Mesothelial cell of epicardium (in vitro differentiated cells): ENCODE measurements at places on chromosomes 7 and 10.

DNA sequence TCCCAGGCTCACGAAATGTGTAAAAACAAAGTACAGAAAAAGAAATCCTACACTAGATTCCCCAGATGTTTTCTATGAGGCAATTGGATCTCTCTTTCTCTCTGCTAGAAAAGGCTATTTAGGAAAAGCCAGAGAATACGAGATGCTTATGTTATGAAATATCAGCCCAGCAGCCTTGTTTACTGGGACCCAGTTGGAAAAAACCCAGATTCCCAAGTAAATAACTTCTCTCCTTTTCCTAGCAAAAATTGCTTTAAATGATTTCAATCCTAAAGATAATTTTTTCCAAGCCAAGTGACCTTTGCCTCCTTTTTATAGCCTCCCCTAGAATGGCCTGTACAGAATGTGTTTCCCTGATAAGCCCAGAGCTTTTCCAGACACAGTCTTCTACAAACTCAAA lies 199.3 kb downstream of the PLXNA4 start:
- peaks cover 54% of the 10 kb centered on the region for H3K27me3 ChIP-seq
- no peaks in the 10 kb centered on the region for H3K36me3 ChIP-seq
- DNase-seq: no peak
- H3K4me1 ChIP-seq: peaks cover 22% of the 10 kb centered on the region

- no peak overlapping the region for H3K4me3 ChIP-seq
- no peaks in the 10 kb centered on the region for H3K36me3 ChIP-seq
- DNase-seq: no peak
- no peak overlapping the region for H3K27ac ChIP-seq
- no peaks in the 10 kb centered on the region for H3K27me3 ChIP-seq
Observed at GRCh38 chr7:13159467-13160184, 472.2 kb downstream of the ARL4A start.

DNA sequence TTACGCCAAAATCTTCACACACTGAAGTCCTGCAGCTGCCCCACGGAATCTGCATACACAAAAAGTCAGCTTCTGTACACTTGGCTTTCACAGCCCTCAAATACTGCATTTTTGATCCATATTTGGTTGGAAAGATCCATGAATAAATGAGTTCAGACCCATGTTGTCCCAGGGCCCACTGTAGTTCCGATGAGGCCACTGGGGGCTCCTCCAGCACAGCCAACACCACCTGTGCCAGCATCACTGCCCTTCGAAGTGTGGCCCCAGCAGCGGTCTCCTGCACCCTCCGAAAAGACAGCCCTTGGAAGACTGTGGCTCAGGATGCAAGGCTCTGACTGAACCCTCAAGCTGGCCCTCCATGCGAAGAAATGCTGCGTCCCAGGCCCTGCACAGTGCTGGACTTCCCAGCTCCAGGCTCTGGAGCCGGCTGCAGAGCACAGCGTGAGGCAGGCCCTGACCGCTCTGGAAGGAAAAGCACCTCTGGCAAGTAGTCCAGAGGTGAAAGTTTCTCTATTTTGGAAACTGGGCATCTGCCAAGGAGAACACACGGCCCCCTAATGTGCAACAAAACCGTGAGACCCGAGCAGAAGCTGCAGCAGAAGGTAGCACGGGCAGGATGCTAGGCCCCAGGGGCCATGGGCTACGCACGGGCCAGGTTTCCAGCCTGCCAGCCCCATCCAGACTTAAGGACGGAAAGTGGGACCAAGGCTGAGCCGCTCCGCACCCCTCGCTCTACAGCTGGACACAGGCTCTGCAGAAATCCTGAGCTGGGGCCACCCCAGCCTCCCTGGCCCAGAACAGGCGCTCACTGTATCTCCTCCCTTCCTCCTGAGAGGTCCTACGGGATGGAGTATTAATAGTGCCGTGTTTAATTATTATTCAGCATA lies 62.6 kb downstream of the PTPRN2 start:
- H3K27me3 ChIP-seq: no peaks in the 10 kb centered on the region
- H3K27ac ChIP-seq: no peak overlapping the region
- no peak for DNase-seq
- H3K36me3 ChIP-seq: peaks cover 4% of the 10 kb centered on the region
- peaks cover 13% of the 10 kb centered on the region for H3K4me1 ChIP-seq
- no peak overlapping the region for H3K4me3 ChIP-seq

DNA sequence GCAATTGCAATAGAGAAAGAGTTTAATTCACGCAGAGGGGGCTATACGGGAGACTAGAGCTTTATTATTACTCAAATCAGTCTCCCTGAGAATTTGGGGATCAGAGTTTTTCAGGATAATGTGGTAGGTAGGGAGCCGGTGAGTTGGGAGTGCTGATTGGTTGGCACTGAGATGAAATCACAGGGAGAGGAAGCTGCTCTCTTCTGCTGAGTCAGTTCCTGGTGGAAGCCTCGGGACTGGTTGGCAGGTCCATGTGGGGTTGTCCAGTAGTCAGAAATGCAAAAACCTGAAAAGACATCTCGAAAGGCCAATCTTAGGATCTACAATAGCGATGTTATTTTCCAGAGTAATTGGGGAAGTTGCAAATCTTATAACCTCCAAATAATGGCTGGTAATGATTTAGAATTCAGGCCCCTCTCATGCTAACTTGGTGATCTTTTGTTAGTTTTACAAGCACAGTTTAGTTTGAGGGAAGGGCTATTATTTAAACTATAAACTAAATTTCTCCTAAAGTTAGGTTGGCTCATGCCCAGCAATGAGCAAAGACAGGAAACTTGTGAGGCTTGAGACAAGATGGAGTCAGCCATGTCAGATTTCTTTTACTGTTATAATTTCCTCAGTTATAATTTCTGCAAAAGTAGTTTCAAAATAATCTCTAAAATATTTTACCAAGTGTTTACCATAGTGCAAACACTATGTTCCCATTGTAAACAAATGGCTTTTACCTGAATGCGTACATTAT lies 39.4 kb upstream of the SLC25A13 start:
- DNase-seq: no peak
- no peak overlapping the region for H3K27ac ChIP-seq
- H3K4me3 ChIP-seq: no peak overlapping the region
- no peaks in the 10 kb centered on the region for H3K4me1 ChIP-seq
- no peaks in the 10 kb centered on the region for H3K36me3 ChIP-seq
- peaks cover 1% of the 10 kb centered on the region for H3K27me3 ChIP-seq

GRCh38 chr10:108362961-108363360 lies 1198.5 kb upstream of the SORCS1 start:
- DNase-seq: no peak
- H3K36me3 ChIP-seq: no peaks in the 10 kb centered on the region
- no peaks in the 10 kb centered on the region for H3K27me3 ChIP-seq
- no peak overlapping the region for H3K4me3 ChIP-seq
- peaks cover 12% of the 10 kb centered on the region for H3K4me1 ChIP-seq

DNA sequence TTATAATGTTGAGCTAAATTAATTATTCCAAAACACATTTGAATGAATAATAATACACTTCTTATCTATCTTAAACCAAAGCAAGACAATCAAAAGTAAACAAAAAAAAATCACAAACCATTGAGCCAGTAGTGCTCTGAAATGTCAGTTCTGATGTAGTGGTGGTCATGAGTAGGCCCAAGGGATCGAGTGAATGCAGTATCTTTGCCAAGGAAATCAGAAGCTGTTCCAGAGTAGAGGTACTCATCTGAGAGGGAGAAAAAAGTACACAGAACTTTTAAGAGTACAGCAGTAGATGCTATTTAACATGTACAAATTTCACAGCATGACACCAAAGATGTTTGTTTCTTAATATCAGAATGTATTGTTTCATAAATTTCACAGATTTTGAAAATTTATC lies 121.5 kb downstream of the SEMA3D start:
- H3K4me3 ChIP-seq: no peak overlapping the region
- no peaks in the 10 kb centered on the region for H3K27me3 ChIP-seq
- no peak for DNase-seq
- peaks cover 39% of the 10 kb centered on the region for H3K4me1 ChIP-seq
- H3K27ac ChIP-seq: peak overlapping the region; percentile 13

GRCh38 chr10:123008355-123009104 lies at the start of the genes ACADSB and IKZF5:
Gene ACADSB (plus strand): TSS chr10:123009006. CDS start chr10:123009030, 24 bp downstream.
Gene IKZF5 (minus strand): TSS chr10:123008795. CDS start chr10:122998625, 10,170 bp downstream.
- H3K27me3 ChIP-seq: no peaks in the 10 kb centered on the region
- H3K4me3 ChIP-seq: peak within 1 kb of the TSS; percentile 99
- peak within 1 kb of the TSS; percentile 99 for H3K27ac ChIP-seq
- peak; percentile 92 for DNase-seq

- no peak overlapping the region for H3K27ac ChIP-seq
- peaks cover 15% of the 10 kb centered on the region for H3K36me3 ChIP-seq
- DNase-seq: no peak
- no peak overlapping the region for H3K4me3 ChIP-seq
Observed at GRCh38 chr7:158751751-158752150, 47.1 kb upstream of the NCAPG2 start.

DNA sequence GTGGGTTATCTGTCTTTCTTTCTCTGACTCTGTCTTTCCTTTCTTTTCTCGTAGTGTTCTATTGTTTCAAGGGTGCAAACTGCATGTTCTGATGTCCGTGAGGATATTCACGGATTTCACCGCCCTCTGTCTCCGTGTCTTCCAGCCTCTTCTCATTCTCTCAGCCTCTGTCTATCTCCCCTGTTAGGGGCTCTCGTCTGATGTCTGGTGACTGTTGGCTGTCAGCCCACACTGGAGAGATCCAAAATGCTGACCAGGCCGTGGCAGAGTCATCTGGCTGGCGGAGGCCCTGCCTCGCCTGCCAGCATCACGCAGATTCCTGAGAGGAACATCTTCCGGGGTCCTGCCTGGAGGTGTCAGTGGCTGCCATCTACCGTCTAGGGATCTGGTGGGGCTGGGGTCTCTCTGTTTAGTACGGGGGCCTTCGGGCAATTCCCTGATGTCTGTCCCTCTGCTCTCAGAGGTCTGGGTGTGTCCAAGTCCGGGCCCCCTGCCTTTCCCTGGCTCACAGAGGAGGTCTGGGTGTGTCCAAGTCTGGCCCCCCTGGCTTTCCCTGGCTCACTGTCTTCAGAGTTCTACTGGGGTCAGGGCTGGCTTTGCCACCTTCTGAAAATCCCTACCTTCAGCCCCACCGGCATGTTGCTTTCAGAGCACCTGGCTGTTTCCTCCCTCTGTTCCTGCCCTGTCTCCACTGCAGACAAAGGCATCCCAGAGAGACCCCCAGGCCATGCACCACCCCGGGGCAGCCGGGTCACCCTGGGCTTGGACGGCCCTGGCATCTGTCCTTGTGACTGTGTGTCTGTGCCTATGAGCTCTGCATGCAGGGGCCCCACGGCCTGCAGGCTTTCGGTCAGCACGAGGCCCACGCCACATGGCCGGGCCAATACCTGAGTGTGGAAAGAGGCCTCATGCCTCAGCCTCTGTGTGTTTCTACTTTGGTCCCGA lies 14.0 kb upstream of the SCART1 start:
- no peaks in the 10 kb centered on the region for H3K27me3 ChIP-seq
- DNase-seq: no peak
- no peak overlapping the region for H3K27ac ChIP-seq
- H3K36me3 ChIP-seq: peaks cover 12% of the 10 kb centered on the region

GRCh38 chr7:123351516-123352505 lies 152.0 kb upstream of the SLC13A1 start:
- H3K27ac ChIP-seq: no peak overlapping the region
- no peak for DNase-seq
- no peak overlapping the region for H3K4me3 ChIP-seq
- H3K36me3 ChIP-seq: no peaks in the 10 kb centered on the region
- H3K4me1 ChIP-seq: peaks cover 13% of the 10 kb centered on the region
- no peaks in the 10 kb centered on the region for H3K27me3 ChIP-seq

- peaks cover 10% of the 10 kb centered on the region for H3K4me1 ChIP-seq
- no peaks in the 10 kb centered on the region for H3K36me3 ChIP-seq
- DNase-seq: no peak
- H3K27ac ChIP-seq: no peak overlapping the region
- H3K27me3 ChIP-seq: peaks cover 47% of the 10 kb centered on the region
Observed at GRCh38 chr10:1368842-1369171, 312.6 kb downstream of the WDR37 start.

DNA sequence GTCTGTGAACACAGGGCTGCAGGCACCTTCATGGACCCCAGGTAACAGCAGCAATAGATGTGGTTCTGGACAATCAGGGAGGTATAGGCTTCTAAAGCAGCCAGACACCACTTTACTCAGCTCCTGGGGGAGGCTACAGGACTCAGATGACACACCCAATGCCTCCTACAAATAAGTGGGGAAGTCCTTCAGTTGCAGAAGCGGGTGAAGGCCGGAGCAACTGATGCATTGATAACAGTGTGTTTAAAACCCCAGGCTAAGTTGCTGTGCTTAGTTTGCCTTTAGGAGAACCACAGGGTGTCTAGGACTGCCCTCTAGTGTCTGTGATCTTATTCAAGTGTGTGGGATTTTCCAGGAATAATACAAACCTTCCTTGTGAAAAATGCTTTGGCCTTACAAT lies 5.9 kb upstream of the ITGA8 start:
- H3K4me3 ChIP-seq: no peak overlapping the region
- no peak for DNase-seq
- peaks cover 24% of the 10 kb centered on the region for H3K27me3 ChIP-seq
- peaks cover 1% of the 10 kb centered on the region for H3K36me3 ChIP-seq
- no peak overlapping the region for H3K27ac ChIP-seq
- peaks cover 13% of the 10 kb centered on the region for H3K4me1 ChIP-seq

GRCh38 chr7:126570845-126571244 lies 681.9 kb downstream of the GRM8 start:
- no peak overlapping the region for H3K27ac ChIP-seq
- no peak for DNase-seq
- no peak overlapping the region for H3K4me3 ChIP-seq
- no peaks in the 10 kb centered on the region for H3K36me3 ChIP-seq

GRCh38 chr10:117562220-117562619 lies 19.7 kb downstream of the EMX2 start:
- H3K27ac ChIP-seq: no peak overlapping the region
- DNase-seq: no peak
- no peak overlapping the region for H3K4me3 ChIP-seq
- H3K4me1 ChIP-seq: peaks cover 10% of the 10 kb centered on the region
- H3K36me3 ChIP-seq: no peaks in the 10 kb centered on the region
- peaks cover 70% of the 10 kb centered on the region for H3K27me3 ChIP-seq
